ENCODE measurements at places on chromosomes 4 and X.

- DNase-seq, result no peak
Measured at GRCh38 chrX:53544936-53545335, 110.8 kb upstream of the HSD17B10 start.

GRCh38 chr4:38489924-38490639, 173.9 kb upstream of the KLF3 start:
- DNase-seq, result peak; percentile 8

DNA sequence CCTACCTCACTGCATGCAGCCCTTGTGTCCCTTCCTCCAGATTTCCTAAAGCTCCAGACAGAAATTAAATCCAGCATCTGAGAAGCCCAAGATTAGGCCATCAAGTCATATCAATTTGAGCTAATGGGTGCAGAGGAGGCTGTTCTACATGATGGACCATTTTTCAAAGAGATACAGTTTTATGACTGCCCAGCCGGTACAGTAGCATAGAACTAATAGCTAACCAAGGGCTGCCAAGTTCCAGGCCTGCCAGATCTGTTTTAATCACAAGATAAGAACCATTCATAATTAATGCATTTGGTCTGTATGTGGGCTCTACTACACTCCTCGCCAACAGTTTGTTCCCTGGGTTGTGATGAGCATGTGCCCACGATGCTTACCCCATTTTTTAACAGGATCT, 73.9 kb upstream of the PLAC1 start:
- no peak for DNase-seq

- DNase-seq, result no peak
Measured at GRCh38 chr4:145719752-145720624, 40.0 kb downstream of the C4orf51 start.

DNA sequence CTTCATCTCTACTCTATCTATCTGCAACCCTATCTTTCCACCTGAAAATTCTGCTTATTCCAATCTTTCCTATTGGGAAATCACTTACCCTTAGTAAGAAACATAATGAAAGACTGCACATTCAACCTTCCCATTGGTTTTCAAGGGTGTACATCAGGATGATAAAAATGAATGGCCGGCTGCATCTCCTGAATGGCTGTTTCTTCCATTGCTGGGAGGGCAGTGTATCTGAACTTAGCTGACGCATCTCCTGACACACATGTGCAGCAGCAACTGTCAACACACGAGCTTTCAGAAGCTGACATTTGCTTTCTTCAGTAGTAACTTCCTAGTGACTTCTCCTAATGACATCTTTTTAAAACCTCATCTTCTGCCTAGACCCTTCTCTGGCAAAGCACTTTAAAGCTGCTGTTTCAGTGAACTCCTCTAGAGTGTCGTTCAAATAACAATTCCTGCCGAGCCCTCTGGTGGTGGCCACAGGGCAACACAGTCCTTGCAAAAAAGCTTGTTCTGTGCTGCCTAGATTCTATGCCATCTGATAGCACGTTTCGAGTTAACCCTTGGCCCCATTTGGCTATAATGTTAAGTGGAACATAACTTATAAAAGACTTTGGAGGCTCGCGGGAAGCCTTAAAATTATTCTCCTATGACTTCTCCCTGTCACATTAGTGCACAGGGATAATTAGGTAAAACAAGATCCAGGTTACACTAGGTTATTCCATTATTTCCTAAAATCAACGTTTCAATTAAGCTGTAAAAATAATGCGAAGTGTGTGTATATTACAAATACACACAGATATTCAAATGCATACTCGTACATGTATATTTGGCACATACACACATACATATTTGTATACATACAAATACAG, 2340.7 kb downstream of the PCDH7 start:
- DNase-seq, result no peak
